ENCODE measurements at places on chromosomes 11 and 22.
A peak's percentile ranks its signal among the peaks of the same experiment; 100 is the strongest.

- DNase-seq = peak; percentile 67
Measured at GRCh38 chr22:23119494-23120414, 22.0 kb downstream of the RSPH14 start.

- no peak for DNase-seq
Measured at GRCh38 chr11:13328286-13328685, 50.7 kb downstream of the BMAL1 start.

DNA sequence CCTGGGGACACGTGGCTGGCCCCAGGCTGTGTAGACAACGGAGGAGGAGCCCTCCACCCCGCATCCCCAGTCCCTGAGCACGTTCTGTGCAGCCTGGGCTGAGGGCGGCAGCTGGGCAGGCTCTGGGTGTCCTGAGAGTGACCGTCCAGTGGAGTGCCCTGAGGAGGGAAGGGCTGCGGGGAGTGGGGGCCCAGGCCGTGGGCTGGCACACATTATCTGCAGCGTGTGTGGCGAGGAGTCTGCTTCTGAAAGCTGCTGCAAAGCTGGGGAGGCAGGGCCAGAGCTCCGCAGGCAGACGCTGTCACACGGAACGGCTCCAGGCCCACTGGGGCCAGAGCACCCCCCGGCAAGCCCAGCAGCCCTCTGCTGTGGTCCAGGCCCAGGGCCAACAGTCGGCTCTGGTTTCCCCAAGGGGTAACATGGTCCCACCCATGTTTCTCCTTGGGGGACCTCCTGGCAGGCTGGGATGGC lies 835 bp upstream of the ANO9 start:
- no peak for DNase-seq

DNA sequence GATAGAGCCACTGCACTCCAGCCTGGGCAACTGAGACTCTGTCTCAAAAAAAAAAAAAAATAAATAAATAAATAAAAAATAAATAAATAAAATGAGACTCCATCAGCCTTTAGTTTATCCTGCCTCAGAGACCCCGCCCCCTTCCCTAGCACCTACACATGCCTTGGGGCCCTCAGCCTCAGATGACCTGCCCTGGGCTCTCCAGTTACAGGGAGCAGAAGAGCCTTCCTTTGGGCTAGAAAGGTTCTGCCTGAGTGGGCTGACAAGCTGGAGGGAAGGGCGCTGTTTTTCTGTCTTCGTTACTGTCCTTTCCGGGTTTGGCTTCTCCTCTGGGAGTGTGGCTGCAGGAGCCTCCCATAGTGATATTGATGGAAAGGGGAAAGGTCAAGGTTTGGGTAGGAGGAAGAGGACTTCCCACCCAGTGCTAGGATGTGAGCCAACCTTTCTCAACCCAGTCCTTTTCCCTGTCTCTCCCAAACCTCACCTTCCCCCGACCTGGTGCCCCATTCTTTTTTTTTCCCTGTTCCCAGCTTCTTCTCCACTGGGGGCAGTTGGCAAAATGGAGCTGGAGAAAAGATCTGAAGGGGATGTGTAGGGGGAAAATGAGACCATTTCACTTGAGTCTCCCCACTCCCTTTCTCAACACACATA lies 1.5 kb upstream of the SF3B2 start:
- no peak for DNase-seq

- no peak for DNase-seq
Measured at GRCh38 chr11:128189823-128190222, 397.5 kb downstream of the ETS1 start.

- no peak for DNase-seq
Measured at GRCh38 chr11:85021058-85021457, 606.1 kb downstream of the DLG2 start.

- DNase-seq = no peak
Measured at GRCh38 chr11:59216641-59217564, 4.2 kb upstream of the MPEG1 start.

DNA sequence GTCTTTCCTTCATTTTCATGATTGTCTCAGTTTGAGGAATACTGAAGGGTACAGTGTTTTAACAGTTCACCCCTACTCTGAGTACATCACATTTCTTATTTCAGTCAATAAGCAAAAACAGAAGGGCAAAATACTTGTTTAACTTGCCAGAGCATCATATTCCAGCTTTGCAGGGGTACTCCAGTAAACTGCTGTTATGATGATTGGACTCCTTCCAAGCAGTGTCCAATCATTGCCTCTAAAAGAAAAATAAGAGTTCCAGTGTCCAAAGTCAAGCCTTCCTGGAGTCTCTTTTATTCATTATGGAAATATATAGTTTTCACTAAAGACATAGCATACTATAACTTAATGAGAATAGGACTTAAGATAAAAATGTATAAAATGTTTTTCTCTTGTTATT lies 105.1 kb downstream of the FANCF start:
- no peak for DNase-seq

GRCh38 chr11:118691926-118692830 lies 12.7 kb upstream of the TREH start:
- peak; percentile 67 for DNase-seq

GRCh38 chr11:126830216-126830806 lies 170.3 kb downstream of the KIRREL3 start:
- DNase-seq = no peak

- DNase-seq = peak; percentile 7
Measured at GRCh38 chr11:2581151-2581930, 118.5 kb downstream of the KCNQ1OT1 start.

DNA sequence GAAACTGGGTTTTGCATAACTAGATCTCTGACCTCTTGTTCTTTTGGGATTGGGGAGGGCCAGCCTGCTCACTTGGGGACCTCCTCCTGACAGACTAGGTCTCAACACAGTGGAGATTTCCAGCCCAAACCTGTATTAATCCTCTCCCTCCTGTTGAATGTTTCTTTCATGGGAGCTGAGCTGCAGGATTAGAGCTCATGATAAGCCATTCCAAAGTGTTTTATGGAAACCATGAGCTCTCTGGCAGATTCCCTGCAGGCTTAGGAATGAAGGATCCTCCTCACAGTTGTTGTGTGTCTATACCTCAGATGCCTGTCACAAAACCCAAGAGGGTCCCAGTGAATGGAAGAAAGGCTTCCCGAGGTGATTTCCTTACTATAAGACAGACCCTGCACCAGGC lies 248.4 kb upstream of the B3GAT1 start:
- no peak for DNase-seq

GRCh38 chr11:45933846-45934579 lies 11.6 kb downstream of the LARGE2 start:
- no peak for DNase-seq

GRCh38 chr11:115391160-115391559 lies 113.1 kb downstream of the CADM1 start:
- no peak for DNase-seq

- no peak for DNase-seq
Measured at GRCh38 chr11:61628662-61628970, 47.7 kb upstream of the SYT7 start.

DNA sequence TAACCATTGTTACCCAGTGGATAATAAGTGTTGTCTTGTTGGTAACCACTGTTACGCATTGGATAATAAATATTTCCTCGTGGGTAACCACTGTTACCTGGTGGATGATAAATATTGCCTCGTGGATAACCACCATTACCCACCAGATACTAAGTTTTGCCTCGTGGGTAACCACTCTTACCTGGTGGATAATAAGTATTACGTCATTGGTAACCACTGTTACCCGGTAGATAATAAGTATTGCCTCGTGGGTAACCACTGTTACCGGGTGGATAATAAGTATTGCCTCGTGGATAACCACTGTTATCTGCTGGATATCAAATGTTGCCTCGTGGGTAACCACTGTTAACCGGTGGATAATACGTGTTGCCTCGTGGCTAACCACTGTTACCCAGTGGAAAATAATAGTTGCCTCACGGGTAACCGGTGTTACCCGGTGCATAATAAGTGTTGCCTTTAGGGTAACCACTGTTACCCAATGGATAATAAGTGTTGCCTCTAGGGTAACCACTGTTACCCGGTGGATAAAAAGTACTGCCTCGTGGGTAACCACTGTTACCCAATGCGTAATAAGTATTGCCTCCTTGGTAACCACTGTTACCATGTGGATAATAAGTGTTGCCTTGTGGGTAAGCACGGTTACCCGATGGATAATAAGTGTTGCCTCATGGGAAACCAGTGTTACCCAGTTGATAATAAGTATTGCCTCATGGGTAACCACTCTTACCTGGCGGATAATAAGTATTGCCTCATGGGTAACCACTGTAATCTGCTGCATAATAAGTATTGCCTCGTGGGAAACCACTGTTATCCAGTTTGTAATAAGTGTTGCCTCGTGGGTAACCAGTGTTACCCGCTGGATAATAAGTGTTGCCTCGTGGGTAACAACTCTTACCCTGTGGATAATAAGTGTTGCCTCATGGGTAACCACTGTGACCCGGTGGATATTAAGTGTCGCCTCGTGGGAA lies 21.9 kb upstream of the NXPE4 start:
- no peak for DNase-seq

GRCh38 chr11:9887472-9887871 lies 223.6 kb downstream of the SWAP70 start:
- DNase-seq = no peak

GRCh38 chr22:46116491-46116958 lies 33.8 kb upstream of the PPARA start:
- DNase-seq = peak; percentile 83

DNA sequence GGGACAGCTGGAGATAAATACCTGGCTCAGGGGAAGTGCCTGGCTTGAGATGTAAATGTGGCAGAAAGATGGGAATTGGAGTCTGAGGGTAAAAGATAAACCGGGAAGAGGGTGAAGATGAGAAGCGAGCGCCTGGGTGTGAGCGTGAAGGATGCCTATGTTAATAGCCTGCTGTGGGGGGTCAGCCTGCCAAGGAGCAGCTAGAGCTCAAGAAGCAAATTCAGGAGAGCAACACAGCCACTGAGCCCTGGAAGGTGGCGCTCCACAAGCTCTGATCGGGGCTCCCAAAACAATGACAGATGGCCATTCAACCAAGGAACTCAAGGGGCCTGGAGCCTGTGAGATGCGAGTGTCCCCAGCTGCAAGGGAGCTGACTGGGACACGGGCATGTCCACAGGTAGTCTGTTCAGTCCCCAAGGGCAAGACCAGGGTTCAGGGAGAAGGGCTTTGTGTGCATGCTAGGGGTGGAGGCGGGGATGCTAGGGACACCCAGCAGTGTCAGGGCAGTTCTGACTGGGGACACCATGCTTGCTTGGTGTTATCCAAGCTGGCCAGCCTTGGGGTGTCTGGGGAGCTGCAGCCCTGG lies 2.8 kb downstream of the GSC2 start:
- no peak for DNase-seq

DNA sequence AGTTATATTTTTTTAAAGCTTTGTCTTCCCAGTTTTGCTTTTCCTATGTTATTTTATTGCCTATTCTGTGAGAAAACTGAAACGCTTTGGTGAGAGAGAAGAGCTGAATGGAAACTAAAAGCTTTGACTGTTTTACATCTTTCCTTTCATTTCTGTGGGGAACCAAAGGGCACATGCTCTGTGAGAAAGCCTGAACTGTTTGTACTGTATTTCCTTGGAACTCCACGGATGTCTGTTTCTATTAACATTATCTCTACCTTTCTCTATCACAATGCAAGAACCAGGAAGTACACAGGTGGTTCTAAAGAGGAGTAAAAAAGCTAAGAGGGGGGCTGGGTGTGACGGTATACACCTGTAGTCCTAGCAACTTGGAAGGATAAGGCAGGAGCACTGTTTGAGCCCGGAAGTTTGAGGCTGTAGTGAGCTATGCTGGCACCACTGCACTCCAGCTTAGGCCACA lies 43.8 kb downstream of the CELF1 start:
- no peak for DNase-seq

DNA sequence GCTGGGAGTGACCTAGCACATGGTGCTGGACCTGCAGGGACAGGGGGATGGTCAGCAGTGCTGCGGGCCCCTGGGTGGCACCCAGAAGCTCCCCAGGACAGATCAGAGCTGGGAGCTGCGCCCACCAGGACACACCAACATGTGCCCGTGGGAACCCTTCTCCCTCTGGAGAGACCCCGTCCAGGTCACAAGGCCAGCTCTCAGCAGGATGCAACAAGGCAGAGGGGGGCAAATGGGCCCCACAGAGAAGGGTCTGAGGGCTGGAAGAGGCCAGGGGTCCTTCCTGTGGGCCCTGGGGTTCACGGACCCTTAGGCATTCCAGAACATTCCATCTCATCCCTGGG lies 6.2 kb downstream of the DUSP8 start:
- DNase-seq = no peak

GRCh38 chr22:32000181-32000580 lies 42.9 kb upstream of the SLC5A1 start:
- no peak for DNase-seq

DNA sequence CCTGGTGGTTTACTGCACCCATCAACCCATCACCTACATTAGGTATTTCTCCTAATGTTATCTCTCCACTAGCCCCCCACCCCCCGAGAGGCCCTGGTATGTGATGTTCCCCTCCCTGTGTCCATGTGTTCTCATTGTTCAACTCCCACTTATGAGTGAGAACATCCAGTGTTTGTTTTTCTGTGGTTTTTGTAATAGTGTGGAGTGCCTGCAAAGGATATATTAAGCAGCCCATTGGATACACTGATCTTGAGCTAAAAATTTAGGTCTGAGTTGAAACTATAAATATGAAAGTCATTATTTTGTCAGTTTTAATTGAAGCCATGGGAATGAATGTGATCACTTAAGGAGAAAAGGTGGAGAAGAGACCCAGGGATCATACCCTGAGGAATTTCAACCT lies 23.0 kb downstream of the MRPL48 start:
- DNase-seq = no peak

DNA sequence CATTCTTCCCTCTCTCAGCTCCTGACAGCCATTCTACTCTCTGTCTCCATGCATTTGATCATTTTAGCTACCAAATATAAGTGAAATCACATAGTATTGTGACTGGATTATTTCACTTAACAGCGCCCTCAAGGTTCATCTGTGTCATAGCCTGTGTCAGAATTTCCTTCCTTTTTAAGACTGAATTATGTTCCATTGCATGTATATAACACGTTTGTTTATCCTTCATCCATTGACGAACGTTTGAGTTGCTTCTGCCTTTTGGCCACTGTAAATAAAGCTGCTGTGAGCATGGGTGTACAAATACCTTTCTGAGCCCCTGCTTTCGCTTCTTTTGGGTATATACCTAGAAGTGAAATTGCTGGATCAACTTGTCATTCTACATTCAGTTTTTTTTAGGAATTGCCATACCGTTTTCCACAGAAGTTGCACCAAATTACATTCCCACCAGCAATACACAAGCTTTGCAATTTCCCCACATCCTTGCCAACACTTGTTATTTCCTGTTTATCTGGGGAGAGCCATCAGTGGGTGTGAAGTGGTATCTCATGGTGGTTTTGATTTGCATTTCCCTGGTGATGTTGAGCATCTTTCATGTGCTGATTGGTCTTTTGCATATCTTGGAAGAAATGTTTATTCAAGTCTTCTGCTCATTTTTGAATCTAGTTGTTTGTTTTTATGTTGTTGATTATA lies 17.5 kb downstream of the GLB1L2 start:
- DNase-seq = no peak

DNA sequence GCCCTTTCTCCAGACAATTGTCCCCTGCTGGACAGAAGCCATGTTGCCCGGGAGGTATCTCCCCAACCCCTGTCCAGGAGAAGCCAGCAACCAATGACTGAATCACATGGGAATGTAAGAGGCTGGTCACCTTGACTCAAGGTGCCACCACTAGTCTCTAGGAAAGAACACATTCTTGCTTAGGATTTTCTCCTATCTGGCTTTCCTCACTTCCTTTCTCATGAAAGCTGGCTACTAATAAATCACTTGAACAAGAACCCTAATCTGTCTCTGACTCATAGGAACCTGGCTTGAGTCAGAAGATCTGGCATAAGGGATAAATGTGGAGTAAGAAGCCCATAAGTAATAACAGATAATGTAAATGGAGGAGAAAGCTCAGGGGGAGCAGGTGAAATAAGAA lies 101.4 kb upstream of the C11orf87 start:
- no peak for DNase-seq
